ENCODE measurements at places on chromosomes 6 and 20. TPM values are rescaled to one million over a fixed set of nuclear protein-coding genes. Genes with fewer than 3 reads are reported as not detected.

RMND1 gene
- total RNA-seq, result 34.7 TPM

FOXF2 gene
- total RNA-seq, result 0.26 TPM

CNKSR3 gene
- 15.5 TPM for total RNA-seq

BPIFB1 gene
- not detected for total RNA-seq

BEND6 gene
- 14.5 TPM for total RNA-seq

FAM83D gene
- 18.4 TPM for total RNA-seq

ENPP4 gene
- 21.3 TPM for total RNA-seq

WFDC12 gene
- not detected for total RNA-seq

PNLDC1 gene
- not detected for total RNA-seq

OTOR gene
- not detected for total RNA-seq

NKAPL gene
- total RNA-seq, result 1.9 TPM

CDS2 gene
- 26.8 TPM for total RNA-seq

MMUT gene
- 25.6 TPM for total RNA-seq

PPT2 gene
- total RNA-seq, result 28.3 TPM

NOX3 gene
- total RNA-seq, result not detected

FILIP1 gene
- total RNA-seq, result 7.3 TPM

RAD21L1 gene
- total RNA-seq, result not detected

GINM1 gene
- 84.7 TPM for total RNA-seq

GSTA3 gene
- total RNA-seq, result 0.19 TPM

CCNC gene
- 51.8 TPM for total RNA-seq

CCN5 gene
- total RNA-seq, result 0.93 TPM

IL17A gene
- not detected for total RNA-seq

CD24 gene
- total RNA-seq, result 0.26 TPM

MAS1 gene
- total RNA-seq, result under 0.01 TPM

CFB gene
- 20.3 TPM for total RNA-seq

All from aortic smooth muscle cell (primary cell).